ENCODE measurements at places on chromosomes 7 and 10.

GRCh38 chr10:27104919-27105318 is 4.6 kb upstream of the ANKRD26 start:
- no peak for ATAC-seq

DNA sequence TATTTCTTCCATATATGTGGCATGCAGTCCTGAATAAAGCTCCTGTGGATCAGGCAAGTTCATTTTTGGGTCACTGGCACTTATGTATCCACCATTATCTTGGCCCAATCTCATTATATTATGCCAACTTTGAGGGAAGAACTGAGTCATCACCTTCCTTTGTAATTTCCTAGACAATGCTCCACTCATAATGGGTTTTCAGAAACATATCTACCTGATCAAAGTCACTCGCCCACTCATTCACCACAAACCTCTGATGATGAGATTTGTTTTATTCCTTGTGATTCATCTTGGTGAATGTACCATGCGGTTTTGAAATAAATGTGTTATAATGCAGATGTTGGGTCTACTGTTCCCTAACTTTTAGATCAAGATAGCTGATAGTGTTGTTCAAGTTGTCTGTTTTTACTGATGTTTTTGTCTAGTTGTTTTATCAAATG is 525.8 kb downstream of the KIF20B start:
- ATAC-seq = no peak

DNA sequence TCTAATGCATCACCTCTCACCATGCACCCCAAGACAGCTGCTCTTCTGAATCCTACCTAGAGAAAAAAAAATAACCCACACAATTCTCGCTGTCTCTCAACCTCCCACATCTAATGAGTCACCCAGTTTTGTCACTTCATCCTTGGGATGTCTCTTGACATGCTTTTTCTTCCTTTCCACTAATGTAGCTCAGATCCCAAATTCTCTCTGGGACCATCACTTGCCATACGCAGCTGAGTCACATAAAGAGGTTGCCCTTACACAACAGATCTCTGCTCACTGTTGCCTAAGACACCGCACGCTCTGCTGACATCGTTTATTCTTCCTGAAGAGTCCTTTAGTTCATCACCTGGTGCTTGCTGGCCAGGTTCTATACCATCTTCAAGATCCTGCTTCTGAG is 606.0 kb upstream of the GALNT17 start:
- ATAC-seq = no peak

GRCh38 chr10:83214136-83214535 is 925.2 kb upstream of the GHITM start:
- no peak for ATAC-seq

GRCh38 chr10:117241541-117242462 is 888 bp downstream of the SLC18A2 start:
- ATAC-seq = peak; percentile 41

GRCh38 chr7:31079824-31080511 is 27.9 kb downstream of the ADCYAP1R1 start:
- ATAC-seq = no peak

GRCh38 chr10:87508837-87509236 is 4.1 kb downstream of the MINPP1 start:
- no peak for ATAC-seq

DNA sequence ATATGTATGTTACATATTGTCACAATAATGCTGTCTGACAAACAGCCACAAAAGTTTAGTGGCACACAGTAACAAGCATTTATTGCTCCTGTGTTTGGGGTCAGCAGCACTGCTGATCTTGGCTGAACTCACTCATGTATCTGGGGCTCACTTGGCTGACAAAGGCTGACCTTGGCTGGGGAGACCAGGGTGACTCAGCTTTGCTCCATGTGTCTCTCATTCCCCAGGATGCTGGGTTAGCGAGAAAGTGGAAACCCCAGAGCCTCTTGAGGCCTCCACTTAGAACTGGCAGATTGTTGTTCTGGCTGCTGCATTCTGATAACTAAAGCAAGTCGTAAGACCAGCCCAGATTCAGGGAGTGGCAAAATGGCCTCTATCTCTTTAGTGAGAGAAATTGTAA is 217.3 kb upstream of the HABP2 start:
- no peak for ATAC-seq

DNA sequence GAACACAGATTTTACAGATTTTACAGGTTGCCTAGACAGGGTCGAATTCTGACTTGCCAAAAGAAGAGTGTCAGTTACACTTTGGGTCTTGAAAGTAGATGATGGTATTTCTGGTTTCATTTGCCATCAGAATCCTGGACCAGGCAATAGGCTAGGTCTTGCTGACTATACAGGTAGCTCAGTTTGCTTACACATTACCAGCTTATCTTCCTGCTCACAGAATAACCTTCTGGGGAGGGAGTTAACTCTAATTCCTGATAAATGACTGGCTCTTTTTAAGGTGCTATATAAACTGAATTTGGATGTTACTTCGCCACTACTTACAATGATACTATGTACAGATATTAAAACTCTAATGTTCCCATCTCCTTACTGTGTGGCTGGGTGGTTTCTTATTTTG is 39.8 kb downstream of the GBF1 start:
- no peak for ATAC-seq

DNA sequence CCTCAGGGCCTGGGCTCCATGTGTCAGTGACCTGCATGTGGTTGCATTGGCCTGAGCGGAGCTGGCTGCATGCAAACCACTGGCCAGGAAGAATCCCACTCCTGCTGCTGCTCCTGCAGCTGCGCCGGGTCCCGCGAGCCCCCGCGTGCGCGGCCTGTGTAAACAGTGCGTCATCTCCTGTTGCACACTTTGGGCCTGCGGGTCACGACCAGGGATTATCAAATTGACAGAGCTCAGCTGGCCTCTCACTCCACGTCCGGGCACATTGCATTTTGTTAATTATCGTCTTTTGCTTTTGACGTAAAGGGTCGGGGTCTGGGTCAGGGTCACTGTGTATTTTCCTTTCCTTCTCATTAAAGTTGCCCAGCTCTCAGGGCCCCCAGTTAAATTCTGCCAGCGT is 132.6 kb downstream of the RGS10 start:
- ATAC-seq = peak; percentile 72

GRCh38 chr7:123788584-123788983 is 39.8 kb upstream of the WASL start:
- ATAC-seq = no peak

- no peak for ATAC-seq
Observed at GRCh38 chr10:125157505-125157904, 2.9 kb downstream of the CTBP2 start.

DNA sequence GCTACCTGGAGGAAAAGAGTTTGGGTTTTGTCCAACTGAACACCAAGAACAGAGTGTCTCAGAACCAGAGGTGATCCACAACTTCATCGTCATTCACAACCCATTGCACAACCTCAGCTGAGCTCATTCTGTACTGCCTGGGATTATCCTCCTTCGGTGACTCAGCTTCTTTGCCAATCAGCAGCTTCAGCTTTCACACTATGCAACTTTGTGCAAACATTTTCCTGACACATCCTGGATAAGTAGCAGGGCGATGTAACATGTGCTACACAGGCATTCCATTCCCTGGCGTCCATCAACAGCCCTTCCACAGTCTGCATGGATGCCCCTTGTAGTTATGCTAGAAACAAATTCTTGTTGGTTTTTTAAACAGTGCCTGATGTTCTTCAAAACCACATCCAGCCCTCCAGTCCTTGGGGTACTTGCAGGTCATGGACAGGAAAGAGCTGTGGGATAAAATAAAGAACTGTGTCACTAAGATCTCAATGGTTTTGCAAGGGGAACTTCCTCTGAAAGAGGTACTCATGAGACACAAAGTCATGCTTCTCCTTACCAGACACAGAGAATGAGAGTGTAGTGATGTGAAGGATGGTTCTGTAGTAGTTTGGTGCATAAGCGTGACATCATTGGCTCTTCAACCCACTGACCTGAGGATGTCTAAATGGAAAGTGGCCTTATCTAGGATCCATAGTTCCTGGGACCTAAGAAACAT is 478.5 kb downstream of the KIF20B start:
- ATAC-seq = no peak

- ATAC-seq = no peak
Observed at GRCh38 chr7:70712942-70713341, 419.0 kb upstream of the GALNT17 start.

DNA sequence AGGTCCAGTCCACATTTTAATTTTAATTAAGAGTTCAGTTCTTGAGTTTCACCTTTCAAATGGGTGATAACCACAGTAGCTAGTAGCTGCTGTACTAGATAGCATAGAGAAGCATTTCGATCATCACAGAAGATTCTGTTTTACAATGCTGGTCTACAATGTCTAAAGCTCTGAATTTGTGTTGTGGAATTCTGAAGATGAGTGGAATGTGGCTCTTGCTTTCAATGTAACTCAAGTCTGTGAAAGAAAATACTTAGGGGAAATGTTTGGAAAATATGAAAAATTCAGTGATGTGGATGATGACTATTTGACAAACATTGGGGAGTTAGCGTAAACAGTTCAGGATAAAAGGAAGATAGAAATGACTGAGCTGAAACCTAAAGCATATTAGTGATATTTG is 139.4 kb downstream of the GNAT3 start:
- no peak for ATAC-seq

- no peak for ATAC-seq
Observed at GRCh38 chr7:130145424-130146100, 59.6 kb downstream of the TMEM209 start.

DNA sequence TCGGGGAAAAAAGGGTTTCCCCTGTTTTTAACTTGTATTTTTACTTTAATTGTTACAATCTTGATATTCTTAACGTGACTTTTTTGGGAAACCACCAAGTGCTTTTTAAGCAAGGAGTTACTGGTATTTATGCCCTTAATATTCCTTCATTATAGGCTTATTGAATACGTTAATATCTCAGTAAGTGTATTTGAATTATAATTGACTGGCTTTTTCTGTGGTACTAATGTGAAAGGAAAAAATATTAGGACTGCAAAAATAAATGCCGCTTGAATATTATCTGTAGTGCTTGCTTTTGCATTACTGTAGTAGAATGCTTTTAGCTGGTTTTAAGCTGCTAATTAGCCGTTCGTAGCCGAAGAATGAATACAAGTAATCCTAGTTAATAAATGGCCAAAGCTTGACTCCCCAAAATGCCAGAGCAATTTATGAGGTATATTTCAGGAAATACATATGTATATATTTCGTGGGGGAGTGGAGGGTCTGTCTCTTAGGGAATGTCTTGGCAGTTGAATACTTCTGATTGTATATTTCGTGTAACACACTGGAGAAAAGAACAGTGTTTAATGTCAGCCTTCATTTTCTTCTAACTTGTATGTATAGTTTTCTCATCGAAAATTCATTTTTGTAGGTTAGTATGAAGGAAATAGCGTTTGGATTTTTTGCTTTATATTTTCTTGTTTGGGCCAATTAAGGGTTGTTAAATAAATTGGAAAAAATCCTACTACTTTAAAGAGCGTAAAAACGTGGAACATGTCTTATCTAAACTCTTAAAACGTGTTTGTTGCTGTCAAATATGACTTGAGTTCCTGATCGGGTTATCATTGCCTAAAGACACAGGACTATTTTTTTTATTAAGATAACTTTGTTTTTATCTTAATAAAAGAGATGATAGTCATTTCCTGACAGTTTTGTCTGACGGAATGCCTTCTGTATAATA is 1.5 kb downstream of the PDCD4 start:
- ATAC-seq = no peak

GRCh38 chr10:72981882-72982529 is 27.4 kb upstream of the PLA2G12B start:
- no peak for ATAC-seq

DNA sequence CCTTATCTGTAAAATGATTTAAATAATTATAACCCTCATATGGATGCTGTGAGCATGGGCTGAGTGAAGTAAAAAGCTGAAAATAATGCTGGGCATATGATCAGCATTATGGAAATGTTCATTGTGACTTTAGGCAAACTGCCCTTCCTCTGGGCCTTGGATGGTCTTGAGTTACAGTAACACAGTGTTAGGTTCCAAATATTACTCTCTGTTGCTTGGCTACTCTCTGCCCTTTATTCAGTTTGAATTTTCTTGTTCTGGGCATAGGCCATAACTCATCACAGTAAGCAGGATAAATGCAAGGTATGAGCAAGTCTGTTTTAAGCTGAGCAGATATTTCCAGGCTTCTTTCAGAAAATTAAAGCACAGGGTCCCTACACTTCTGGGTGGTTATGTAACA is 868.0 kb downstream of the KCNMA1 start:
- ATAC-seq = peak; percentile 95

GRCh38 chr7:150848561-150849115 is 3.7 kb upstream of the AOC1 start:
- ATAC-seq = no peak

- no peak for ATAC-seq
Observed at GRCh38 chr10:90047243-90047729, 345.9 kb downstream of the KIF20B start.

GRCh38 chr7:79055722-79056415 is 397.6 kb downstream of the MAGI2 start:
- no peak for ATAC-seq

DNA sequence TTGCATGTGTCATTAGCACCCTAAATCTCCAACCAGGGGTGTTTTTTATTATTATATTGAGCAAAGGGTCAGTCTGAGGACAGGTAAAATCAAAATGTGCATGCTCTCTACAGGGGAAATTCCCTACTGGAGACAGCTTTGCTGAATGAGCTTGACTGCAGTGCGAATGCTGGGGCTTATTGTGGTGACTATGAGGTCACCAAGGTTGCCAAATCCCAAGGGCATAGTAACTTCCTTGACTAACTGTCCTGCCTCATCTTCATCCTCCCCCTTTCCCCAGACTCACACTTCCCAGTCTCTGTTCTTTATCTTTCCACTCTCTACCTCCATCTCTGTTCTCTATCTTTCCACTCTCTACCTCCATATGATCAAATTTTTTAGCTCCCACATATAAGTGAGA is 22.9 kb upstream of the AOC1 start:
- ATAC-seq = no peak

DNA sequence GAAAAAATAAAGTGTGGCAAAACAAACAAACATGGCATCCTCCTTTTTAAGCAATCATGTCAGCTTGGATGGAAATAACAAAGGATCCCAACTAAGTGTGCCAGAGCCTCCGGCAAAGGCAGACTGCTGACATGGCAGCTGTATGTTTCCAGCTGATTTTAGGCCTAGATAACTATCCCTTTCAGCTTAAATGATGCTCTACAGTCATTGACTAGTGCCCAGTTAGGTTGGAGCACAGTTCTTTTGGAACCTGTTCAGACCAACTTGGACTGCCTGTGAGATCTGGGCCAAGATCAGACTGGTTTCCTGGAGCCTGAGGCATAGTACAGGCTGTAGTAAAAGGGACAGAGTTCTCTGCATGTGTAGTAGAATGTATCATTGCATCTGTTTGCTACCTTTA is 128.7 kb downstream of the DYNC1I1 start:
- ATAC-seq = no peak

GRCh38 chr10:13803566-13804554 is 217.1 kb downstream of the PRPF18 start:
- peak; percentile 56 for ATAC-seq

All from motor neuron (in vitro differentiated cells).